ENCODE measurements at places on chromosomes 7 and 10.

DNA sequence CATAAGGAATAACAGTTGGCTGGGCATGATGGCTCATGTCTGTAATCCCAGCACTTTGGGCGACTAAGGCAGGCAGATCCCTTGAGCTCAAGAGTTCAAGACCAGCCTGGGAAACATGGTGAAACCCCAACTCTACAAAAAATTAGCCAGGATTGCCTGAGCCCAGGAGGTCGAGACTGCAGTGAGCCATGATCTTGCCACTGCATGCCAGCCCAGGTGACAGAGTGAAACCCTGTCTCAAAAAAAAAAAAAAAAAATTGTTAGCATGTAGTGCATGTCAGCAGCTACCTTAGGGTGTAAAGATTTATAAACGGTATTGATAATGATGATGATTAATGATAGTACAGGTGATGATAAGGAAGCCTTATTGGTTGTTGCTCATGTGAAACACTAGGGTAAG, 331.2 kb upstream of the FZD1 start:
- DNase-seq: no peak

- DNase-seq: no peak
Observed at GRCh38 chr10:48648172-48648942, 36.3 kb upstream of the WDFY4 start.

- DNase-seq: no peak
Observed at GRCh38 chr7:29255199-29255878, 60.8 kb downstream of the CHN2 start.

- DNase-seq: no peak
Observed at GRCh38 chr7:31815796-31816195, 128.8 kb downstream of the PPP1R17 start.

DNA sequence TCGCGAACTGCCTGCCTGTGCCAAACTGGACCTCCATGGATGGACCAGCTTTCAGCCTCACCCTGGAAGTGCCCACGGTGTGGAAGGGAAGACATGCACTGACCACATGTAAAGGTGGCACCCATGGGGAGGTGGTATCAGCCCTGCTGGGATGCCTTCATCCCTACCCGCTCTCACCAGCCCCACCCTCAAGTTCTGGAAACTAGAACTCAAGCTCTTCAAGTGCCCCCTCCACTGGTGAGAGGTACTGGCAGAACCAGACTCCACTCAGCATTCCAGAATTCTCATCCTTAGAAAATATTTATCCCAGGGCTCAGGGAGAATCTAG, 5.9 kb downstream of the ZNF488 start:
- no peak for DNase-seq

DNA sequence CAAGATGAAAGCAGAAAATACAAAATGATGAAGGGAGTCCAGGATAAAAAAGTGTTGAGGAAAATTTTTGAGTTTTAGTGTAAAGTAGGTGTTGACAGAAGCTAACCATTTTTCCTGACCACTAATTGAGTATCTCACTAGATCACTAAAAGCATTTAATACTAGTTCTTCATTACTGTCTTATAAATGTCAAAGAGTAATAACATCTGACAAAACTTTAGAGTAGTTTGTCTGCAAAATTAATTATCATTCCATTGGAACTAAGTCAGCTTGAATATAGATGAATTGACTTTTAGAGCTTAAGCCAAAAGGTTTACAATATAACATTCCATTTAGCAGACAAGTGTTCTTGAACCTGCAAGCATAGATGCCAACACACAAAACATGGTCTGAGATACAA, 232.9 kb downstream of the FOXP2 start:
- no peak for DNase-seq

- DNase-seq: no peak
Observed at GRCh38 chr10:58217612-58218011, 50.1 kb downstream of the IPMK start.

- DNase-seq: no peak
Observed at GRCh38 chr10:126481181-126481580, 92.9 kb upstream of the ADAM12 start.

- DNase-seq: no peak
Observed at GRCh38 chr10:13908475-13908874, 321.7 kb downstream of the PRPF18 start.

- DNase-seq: no peak
Observed at GRCh38 chr7:30923009-30923773, 11.5 kb downstream of the AQP1 start.

DNA sequence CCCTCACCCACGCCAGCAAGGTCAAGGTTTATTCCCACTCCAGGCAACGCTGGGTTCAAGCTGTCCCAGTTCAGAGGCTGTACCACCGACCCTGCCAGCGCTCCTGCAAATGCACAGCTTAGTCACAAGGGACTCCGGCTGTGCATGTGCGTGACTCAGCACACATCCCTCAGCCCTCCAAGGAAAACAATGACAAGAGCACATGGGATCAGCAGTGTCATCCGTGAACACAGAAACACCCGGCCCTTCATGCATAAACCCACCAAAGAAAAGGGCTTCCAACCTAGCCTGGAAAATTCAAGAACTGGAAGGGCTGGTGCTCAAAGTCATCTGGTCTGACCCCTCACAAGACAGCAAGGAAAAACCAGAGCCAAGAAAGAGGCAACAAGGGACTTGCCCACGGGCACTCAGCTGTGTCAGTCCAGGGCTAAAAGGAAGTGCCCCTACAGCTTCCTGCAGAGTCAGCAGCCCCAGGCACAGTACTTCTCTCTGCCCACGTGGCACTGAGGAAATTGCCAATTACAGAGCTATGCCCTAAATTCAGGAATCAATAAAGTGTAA, 106.1 kb downstream of the KCNMA1 start:
- no peak for DNase-seq

GRCh38 chr10:107653832-107654287, 489.4 kb upstream of the SORCS1 start:
- DNase-seq: peak; percentile 0

GRCh38 chr10:8275911-8276310, 221.4 kb downstream of the GATA3 start:
- no peak for DNase-seq

DNA sequence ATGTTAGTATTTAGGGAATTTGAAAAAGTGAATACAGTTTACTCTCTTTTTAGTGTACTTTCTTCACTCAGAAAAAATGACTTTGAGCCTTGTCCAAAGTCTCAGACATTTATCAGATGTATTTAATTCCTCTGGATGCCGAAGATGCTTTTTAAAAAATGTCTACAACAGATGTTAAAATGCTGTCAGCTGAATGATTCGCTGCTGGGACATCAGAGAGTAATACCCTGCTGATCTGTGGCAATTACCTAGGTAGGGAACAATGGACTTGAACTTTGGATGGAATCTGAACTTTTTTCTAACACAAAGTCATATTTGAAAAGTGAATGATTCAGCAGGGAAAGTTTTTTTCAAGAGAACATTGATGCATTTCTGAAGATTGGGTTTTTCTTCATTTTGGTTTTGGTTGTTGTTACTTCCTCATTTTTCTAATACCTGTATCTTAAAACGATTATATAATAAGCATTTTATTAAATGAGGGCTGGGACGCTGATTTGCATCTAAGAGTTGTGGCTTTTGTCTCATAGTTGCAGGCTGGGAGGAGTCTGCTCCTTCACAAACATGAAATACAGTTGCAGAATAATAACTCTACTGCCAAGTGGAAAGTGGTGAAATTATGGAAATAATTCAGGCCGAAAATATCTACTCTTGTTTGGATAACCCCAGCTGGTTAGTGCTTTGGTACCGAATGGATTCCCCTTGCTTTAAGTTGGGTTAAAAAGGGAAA, 98.0 kb downstream of the SPAG6 start:
- DNase-seq: no peak

DNA sequence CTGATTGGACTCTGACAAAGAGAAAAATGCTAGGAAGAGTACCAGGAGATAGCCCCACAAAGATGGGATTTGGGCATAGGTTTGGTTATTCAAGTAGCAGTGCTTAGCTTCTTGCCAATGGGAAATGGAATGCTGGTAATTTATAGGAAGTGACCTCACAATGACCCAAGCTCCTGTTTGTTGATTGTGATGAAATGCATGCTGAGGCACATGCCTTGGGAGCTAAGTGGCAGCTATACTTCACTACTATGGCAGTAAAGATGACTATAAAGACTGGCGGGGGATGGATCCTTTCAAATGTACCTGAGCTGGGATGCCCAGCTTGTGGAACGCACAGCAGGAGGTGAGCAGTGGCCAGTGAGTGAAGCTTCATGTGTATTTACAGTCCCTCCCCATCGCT, 153.8 kb downstream of the ZNF22 start:
- DNase-seq: no peak

- no peak for DNase-seq
Observed at GRCh38 chr10:103040418-103040817, 122.3 kb downstream of the CNNM2 start.

- DNase-seq: no peak
Observed at GRCh38 chr10:3126249-3126648, 46.3 kb downstream of the PITRM1 start.

DNA sequence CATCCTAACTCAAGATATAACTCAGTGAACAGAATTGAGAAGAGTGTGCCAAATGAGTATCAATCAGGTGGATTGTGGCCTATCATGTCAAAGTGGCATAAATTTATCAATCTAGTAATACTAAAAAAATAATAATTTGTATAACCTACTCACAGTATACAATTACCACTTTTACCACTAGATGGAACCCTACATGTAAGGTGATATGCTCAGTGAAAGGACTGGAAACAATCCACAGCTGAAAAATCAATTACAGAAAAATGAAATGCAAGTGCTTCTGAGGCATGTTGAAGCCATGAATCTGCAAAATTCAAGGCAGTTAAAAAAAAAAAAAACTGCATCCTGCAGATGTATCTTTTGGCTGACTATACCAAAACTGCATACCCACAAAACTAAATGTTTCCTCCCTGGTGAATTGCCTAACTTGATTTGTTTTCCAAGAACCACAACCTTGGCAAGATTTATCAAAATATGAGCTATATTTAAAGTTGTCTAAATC, 13.9 kb downstream of the ARHGAP19 start:
- peak; percentile 44 for DNase-seq

DNA sequence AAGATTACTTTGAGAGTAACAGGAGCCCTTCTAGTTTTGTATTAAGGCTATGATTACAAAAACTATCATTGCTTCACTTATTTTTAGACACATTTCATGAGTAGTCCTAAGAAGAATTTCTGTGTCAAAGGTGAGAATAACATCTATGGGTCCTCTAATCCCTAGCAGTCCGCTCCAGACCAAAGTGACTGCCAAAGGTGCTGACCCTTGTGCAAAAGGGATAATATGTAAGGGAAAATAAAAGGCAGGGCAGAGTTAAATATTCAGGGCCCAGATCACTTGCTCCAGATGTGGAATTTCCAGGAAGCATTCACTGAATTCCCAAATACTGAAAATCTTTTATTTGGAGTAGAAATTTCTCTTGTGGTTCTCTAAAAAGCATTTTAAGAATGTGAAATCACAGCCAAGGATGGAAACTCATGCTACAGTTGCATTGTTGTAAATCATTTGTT, 29.3 kb downstream of the RHOBTB1 start:
- DNase-seq: no peak

- no peak for DNase-seq
Observed at GRCh38 chr7:584122-584465, 64.4 kb upstream of the PDGFA start.

DNA sequence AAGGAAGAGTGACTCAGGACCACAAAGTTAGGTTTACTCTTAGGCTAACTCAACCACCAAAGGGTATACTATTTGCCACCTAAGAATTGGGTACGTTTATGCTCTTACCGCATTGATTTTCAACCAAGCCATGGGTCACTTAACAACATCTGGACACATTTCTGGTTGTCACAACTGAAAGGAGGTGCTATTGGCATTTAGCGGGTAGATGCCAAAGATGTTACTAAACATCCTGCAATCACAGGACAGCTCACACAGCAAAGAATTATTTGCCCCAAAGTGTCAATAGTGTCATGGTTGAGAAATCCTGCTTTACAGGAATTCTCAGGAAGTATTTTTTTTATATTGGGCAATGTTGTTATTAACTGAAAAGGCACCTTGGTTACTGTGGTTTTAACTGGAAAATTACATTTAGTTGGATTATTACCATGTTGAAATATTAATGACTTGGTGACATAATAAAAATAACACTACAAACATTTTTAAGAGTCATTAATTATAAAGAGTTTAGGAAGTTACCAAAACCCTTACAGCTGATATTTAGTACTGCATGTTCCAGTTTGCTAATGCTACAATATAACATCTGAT, 185.0 kb upstream of the TMEM196 start:
- DNase-seq: no peak

DNA sequence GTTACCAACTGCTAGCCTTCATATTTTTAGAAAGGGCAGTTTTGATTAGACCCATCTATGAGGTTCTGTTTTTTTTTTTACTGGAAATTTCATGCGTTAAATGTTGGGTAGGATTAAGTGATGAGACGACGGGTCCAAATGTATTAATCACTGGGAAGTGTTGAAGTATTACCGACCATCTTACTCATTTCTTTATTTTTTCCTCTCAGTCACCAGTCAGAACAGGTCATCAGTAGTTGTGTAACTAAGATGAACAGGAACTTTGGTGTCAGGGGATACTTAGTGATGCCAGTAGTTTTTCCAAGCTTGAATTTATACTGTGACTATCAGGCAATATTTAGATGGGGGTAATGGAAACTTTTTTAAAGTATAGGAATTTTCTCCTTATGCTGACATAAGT, 14.2 kb downstream of the TFAM start:
- DNase-seq: no peak

- peak; percentile 74 for DNase-seq
Observed at GRCh38 chr7:100053215-100053614, 3.6 kb downstream of the ZSCAN21 start.

- no peak for DNase-seq
Observed at GRCh38 chr10:110522365-110522988, 24.8 kb downstream of the DUSP5 start.

GRCh38 chr7:55160539-55160938, 141.7 kb downstream of the EGFR start:
- no peak for DNase-seq

GRCh38 chr7:75575488-75576121, 83.5 kb downstream of the SPDYE5 start:
- DNase-seq: no peak

DNA sequence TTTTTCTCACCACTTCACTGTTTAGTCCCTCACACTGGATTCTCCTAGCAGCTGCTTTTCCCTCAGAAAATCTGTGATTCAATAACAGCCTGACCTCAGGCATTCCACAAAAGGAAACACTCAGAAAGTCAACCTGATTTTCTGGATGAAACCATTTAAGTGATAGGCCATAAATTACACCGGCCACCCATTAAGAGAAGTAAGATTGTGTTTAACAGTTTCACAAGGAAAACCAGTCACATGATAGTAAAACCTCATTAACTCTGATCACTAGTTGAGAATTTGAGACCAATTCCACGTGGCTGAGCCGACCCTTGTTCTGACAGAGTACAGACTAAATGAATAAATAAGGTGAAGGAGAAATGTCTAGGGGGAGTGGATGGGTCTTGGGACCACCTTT, 7.7 kb downstream of the GRM8 start:
- no peak for DNase-seq

GRCh38 chr10:30111340-30112022, 52.1 kb upstream of the JCAD start:
- no peak for DNase-seq

DNA sequence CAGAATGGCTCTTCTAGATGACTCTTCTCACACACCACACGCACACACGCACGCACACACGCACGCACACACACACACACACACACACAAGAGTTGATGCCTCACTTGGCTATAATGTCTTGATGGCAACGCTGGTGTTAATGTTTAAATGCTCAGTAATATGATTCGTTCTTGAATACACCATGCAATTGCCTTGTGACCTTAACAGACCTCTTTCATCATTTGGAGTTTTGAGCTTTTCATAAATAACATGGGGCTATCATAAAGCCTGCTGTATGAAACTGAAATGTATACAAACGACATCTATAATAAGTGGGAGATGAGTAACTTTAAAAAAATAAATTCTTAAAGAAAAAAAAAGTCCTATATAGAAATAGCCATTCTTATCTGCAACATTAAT, 8.2 kb downstream of the JCAD start:
- no peak for DNase-seq

Data from NCI-H2081 (cell line).